ENCODE measurements at places on chromosomes 7 and 10. TPM values are rescaled to one million over a fixed set of nuclear protein-coding genes. Genes with fewer than 3 reads are reported as not detected.

- DNase-seq, result no peak
Measured at GRCh38 chr10:122468307-122468925, 7.1 kb downstream of the HTRA1 start.

DNA sequence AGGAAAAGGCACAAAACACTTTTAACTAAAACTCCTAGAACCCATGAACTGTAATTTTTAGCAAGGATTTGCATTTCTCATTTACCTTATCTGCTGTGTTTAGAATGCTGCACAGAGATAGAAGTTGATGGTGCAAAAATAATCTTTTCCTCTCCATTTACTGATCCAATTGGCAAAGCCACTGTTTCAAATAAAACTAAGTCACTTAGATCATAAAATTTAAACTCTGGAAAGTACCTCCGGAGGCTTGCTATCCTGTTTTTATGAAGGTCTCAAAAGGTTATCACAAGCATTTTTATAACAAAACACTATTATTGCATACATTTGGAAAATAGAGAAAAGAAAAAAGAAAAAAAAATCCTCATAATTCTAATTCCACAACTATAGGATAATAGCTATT is 7.6 kb downstream of the CPA2 start:
- DNase-seq, result no peak

DNA sequence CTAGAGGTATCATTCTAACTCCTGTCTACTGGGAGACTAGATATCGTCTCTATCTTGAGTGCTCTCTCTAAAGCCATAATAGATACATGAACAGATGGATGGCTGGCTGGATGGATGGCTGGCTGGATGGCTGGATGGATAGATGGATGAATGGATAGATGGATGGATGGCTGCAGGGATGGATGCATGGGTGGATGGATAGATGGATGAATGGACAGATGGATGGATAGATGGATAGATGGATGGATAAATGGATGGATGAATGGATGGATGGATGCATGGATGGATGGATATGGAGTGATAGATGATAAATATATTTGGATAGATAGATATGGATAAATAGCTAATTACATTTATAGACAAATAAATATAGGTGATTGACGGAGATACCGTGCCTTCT is 191.2 kb upstream of the KLF6 start:
- DNase-seq, result no peak

DNA sequence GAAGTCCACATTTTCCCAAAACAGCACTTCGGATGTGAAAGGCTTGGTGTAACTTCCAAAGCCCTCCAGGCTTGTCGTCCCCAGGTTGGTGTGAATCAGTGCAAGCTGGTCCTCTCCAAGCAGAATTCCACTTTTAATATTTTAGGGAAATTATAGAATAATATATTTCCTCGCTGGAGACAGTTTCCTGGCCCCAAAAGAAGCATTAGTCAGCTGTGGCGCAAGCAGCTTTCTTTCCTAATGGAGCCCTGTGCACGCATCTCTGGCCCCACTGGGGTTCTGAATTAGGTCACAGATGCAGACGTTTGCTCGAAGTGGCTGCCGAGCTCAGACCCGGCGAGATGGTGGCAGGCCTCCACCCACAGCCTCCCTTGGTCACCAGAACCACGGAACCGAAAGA is 33.3 kb upstream of the MNX1 start:
- no peak for DNase-seq

- DNase-seq, result no peak
Measured at GRCh38 chr7:99253369-99253768, 19.3 kb upstream of the MYH16 start.

DNA sequence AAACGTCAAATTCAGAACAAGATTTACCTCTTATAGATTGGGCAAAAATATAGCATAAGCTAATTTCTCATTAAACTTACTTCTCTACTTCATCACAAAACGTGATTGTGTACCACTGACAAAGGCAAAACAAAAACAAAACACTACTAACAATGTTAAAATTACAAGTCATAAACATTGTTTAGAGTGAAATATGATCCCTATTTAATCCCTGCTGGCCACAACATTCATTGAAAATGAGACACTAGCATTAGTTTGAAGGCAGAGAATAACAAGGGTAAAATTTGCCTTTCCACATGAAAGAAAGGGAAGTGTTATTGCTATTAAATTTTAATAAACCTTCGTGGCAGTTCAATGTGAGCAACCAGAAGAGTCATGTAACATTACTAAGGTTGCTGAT is 45.0 kb downstream of the SEMA3A start:
- DNase-seq, result no peak

- no peak for DNase-seq
Measured at GRCh38 chr7:157496416-157497275, 159.8 kb downstream of the DNAJB6 start.

GRCh38 chr10:5945561-5946418 is 31.6 kb downstream of the IL15RA start:
- no peak for DNase-seq

DNA sequence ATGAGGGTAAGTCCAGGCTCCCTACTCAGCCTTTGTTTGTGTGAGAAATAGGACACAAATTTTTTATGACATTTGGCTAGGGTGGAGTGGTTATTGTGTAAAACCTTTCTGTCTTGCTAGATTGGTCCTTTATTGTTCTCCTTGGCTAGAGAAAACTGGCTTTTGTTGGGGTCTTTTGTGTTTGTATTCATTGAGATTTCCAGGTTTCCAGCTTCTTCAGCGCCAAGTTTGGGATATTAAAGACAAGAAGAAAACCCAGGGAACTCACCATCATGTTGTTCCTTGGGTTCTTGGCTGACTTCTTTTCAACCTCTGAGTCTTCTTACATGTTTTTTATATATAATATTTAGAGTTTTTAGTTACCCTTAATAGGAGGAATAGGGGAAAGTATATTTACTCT is 310.0 kb downstream of the HPSE2 start:
- no peak for DNase-seq

Gene SEM1
- total RNA-seq, result 45.8 TPM

Gene GNGT1
- not detected for total RNA-seq

Gene UCMA
- total RNA-seq, result 0.63 TPM

Gene FOXP2
- total RNA-seq, result not detected

Gene GALNT17
- total RNA-seq, result not detected

Gene COG5
- total RNA-seq, result 78.0 TPM

Measured in Karpas-422 (cell line).